ENCODE measurements at places on chromosomes 3 and 15. TPM values are rescaled to one million over a fixed set of nuclear protein-coding genes. Genes with fewer than 3 reads are reported as not detected.

EXD1 gene
- 0.01 TPM for polyA plus RNA-seq

TRANK1 gene
- polyA plus RNA-seq, result 10.7 TPM

SV2B gene
- polyA plus RNA-seq, result 2.4 TPM

GRCh38 chr15:80087104-80087503, 27.6 kb downstream of the ZFAND6 start:
- no peak for DNase-seq

DNA sequence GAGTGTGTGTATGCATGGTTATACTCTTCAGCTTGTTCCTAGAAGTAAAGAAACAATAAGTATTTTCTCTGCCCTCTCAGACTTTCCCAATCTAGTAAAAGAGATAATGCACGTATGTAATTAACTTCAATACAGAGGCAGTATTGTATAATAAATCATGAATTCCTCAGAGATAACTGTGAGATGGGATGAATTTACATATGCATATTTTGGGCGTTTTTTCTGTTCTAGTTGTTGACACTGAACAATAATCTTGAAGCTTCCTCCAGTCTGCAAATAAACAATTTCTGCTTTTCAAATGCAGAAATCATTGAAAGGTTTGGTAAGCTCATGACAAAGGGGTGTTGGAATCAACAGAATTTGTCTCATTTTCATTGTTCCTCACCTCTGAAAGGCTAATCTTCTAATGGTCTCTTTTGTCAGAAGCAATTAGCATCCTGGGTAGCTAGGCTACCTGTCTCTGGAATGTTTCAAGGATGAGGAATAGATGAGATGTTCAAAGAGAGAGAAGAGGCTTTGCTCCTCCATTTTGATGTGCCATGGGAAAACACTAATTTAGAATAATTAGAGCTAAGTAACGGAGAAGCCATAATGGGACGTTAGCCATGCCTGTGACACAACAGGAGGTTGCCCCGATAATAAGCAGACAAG, 43.3 kb upstream of the SIAH2 start:
- DNase-seq, result no peak

DNA sequence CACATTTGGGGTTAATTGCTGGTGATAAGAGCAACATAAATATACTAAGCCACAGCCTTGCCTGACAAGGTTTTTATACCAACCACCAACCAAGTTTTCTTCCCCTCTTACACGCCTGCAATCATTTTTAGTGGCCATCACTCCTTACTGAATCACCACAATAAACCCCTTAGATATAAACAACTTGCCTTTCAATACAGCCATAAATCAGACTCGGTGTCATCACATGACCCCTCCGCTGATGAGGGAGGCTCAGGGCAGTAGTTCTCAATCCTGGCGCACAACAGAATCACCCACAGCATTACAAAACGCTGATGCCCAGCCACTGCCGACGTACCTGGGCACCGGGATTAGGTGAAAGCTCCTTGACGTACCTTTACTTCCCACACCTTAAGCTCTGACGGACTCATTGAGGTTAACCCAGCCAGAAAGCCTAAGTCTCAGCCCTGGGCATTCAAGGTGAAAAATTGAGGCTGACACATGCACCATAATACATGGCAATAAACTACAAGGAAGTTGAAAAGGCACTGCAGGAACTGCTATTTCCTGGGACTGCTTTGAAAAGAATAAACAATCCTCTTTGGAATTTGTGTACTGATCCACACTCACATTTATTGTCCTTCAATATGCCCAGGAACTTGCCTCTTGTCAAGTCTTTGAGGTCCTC, 17.1 kb downstream of the ADCY5 start:
- DNase-seq, result peak; percentile 68

DNA sequence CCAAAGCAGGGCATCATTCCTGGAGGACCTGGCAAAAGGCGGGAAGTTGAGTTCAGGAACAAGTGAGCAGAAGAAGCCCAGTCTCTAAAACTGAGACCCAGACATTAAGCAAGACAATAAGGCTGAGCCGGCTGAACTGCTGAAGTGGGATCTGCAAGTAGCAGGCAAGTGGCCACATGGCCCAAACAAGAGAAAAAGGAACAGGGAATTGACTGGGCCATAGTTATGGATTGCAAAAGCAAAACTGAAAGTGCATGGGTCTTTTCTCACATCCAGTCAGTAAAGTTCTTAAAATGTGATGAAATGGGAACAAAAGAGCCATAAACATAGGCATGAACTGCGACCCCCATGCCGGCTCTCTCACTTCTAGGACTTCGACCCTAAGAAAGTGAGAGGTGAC, 101.2 kb downstream of the SCN11A start:
- no peak for DNase-seq

- peak; percentile 56 for DNase-seq
Observed at GRCh38 chr3:17740721-17741141, 1.7 kb downstream of the TBC1D5 start.

DNA sequence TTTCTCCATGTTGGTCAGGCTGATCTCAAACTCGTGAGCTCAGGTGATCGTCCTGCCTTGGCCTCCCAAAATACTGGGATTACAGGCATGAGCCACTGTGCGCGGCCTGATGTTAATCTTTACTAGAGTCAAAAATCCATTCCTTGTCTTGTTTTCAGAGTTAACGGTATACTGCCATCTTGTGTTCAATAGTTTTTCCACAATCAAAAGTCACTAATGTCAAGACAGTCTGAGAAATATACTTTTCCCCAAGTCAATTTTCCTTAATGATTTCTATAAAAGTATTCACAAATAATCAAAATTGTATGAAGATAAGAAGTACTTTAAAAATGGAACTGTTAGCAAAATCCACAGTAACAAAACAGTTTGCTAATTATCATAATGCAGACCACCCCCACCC, 8.5 kb downstream of the CRBN start:
- no peak for DNase-seq

GRCh38 chr3:185065059-185065458, 87.8 kb downstream of the C3orf70 start:
- DNase-seq, result no peak

DNA sequence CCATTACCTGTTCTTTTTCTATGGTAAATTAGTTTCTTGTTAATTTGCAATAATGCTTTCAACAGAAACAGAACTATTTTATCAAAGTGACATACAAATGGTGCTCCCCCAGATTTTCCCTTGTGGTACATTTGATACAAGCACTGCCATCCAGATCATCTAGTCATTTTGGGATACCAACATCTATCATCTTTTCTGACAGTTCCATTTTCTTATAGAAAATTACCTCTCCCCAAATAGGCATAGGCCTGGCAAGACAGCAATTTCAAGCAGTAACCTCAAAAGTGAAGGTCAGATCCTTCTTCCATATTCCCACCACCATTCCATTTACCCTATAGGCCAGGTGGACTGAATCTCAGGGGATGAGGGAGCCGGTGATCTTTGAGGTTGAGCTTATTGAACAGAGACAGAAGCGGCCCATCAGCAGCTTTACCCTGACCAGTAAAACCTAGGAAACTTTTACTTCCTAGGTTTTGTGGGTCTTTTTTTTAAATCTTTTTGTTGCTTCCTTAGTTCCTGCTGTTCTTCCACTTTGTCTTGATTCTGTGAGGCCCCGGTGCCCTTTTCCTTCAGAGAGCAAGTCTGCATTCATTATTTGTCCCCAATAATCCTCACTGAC, 3.1 kb upstream of the PLD1 start:
- DNase-seq, result no peak

GRCh38 chr3:55480911-55481743, 6.0 kb downstream of the WNT5A start:
- DNase-seq, result no peak
